OCI-LY7 (cell line): ENCODE measurements at places on chromosomes 4 and X. TPM values are rescaled to one million over a fixed set of nuclear protein-coding genes. Genes with fewer than 3 reads are reported as not detected.

PACRGL gene
- total RNA-seq, result 17.8 and 21.7 TPM in 2 replicates

ZFP92 gene
- total RNA-seq, result not detected in 2 replicates

FMR1NB gene
- not detected in 2 replicates for total RNA-seq

NSUN7 gene
- total RNA-seq, result 0.31 TPM in 1 of 2 replicates, not detected in the other

ALAS2 gene
- not detected in 2 replicates for total RNA-seq

APBB2 gene
- 88.5 and 89.8 TPM in 2 replicates for total RNA-seq

YY2 gene
- total RNA-seq, result 2.2 and 3.7 TPM in 2 replicates

TRAM1L1 gene
- total RNA-seq, result not detected in 2 replicates

DNA sequence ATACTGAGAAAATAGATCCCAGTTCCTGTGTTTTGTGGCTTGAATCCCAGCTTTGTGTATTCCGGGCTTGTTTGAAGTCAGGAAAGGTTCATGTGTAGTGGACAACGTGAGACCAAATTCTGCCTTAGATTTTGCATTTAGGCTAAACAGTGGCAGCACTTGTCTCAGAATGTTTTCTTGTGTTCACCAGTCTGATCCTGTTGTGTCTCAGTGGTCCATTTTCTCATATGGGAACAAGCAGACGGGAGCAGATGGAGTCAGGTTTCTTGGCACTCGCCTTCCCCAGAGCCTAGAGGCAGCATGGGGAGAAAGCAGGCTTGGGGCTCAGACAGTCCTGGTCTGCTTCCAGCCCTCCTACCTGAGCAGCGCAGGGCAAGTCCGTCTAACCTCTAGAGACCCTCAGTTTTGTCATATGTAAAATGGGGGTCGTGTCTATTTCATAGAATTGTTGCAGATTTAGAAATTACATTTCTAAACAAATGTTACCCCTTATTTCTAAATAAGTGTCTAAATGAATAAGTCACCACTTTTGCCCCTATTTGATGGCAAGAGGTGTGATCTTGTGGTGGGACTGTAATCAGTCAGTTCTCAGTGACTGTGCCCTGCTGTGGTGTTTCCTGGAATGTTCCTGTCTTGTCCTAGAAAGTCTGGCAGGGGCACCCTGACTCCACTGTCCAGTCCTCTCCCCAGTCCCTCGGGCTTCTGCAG lies 28.3 kb upstream of the MSANTD1 start:
- no peak for DNase-seq

GRCh38 chrX:95101851-95102390 lies 1427.9 kb downstream of the FAM133A start:
- DNase-seq, result no peak

DNA sequence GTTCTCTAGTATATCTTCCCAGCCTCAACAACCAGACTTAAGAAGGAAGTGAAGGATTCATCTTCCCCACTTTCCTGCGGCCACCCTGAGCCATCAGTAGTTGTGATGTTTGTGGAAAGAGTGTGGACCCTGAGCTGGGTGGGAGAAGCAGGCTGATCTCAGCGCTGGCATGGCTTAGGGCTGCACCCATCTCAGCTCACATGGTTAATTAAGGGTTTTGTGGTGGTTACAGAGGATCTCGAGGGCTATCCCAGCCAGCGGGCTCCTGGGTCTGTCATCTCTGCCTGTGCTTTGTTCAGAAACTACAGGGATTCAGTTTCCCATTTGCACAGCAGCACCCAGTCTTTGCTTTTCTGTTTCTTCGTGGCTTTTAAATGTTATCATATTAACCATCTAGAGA lies 163.4 kb downstream of the PTTG2 start:
- DNase-seq, result no peak

- no peak for DNase-seq
Measured at GRCh38 chrX:152641996-152642395, 4.3 kb downstream of the GABRQ start.

DNA sequence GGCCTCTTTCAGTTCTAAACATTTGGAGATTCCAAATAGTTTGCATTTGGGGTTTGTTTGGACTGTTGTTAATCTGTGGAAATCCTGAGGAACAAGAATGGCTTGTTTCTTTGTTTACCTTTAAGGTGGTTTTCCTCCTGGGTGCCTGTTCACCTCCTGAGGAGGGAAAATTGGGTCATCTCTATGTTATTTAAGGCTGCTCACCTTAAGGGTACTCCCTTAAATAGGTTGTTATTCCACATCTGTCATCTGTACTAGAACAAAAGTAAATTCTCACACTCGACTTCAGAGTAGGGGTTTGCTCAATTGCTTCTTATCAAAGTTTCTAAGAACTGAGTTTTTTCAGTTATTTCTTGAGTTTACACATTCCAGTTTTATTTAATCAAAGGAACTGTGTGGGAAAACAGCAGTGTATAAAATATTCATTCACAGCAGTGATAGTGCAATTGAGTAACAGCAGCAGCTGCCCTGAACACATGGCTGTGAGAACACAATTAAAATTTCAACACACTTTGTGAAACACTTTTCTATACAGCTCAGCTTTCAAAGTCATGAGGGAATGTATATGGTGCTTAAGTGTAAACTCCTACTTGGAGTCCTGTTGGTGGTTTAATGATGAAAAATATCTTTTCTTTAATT lies 238.5 kb upstream of the PGRMC2 start:
- no peak for DNase-seq

- DNase-seq, result no peak
Measured at GRCh38 chr4:92014067-92014466, 289.7 kb upstream of the GRID2 start.

DNA sequence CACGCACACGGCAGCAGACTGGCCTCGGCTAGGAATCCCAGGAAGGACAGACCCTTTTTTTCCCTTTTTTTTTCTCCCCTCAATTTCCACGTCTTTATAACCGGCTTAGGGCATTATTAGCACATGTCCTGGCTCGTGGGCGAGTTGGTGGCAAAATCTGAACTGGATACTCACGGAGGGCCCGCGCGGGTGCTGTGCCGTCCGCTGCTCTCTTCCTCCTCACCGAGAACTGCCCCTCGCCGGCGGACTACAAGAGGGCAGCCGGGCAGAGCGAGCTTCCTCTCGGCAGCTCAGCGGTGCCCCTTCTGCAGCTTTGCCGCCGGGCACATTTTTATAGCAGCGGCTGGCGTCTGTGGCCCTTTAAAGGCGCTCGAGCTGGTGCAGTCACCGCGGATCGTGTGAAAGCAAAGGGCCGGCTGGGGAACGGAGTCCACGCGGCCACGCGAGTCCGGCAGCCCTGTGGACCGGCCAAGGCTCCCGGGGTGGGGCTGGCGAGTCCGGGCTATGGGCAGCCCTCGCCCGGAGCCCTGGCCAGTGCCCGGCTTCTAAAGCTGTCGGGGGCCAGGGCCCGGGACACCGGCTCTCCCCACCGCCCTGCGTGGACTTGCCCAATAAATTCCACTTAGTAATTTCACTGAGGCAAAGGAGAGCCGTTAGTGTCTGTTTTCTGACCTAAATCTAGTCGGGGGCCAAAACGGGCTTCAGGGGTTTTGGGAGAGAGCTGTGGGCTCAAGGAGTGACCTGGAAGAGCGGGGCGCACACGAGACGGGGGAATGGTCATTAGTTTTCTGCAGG lies 1.3 kb upstream of the CITED1 start:
- DNase-seq, result no peak

GRCh38 chr4:95963456-95963855 lies 123.6 kb downstream of the PDHA2 start:
- no peak for DNase-seq

DNA sequence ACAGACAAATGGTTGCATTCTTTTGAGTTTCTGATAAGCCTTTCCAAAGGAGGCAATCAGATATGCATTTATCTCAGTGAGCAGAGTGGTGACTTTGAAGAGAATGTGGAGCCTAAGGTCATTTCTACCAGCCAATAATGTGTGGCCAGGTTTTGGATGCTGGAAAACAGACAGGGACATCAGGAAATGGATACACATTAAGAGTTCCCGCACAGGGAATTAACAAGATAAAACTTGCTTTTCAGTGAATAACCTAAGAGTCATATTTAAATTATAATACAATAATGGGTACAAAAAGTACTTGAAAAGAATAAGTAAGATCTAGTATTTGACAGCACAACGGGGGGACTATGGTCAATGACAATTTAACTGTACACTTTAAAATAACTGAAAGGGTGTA lies 492.3 kb upstream of the FAM241A start:
- no peak for DNase-seq

GRCh38 chrX:11374570-11374969 lies 81.4 kb downstream of the AMELX start:
- DNase-seq, result no peak

GRCh38 chr4:36211084-36211483 lies 33.2 kb downstream of the ARAP2 start:
- DNase-seq, result no peak

DNA sequence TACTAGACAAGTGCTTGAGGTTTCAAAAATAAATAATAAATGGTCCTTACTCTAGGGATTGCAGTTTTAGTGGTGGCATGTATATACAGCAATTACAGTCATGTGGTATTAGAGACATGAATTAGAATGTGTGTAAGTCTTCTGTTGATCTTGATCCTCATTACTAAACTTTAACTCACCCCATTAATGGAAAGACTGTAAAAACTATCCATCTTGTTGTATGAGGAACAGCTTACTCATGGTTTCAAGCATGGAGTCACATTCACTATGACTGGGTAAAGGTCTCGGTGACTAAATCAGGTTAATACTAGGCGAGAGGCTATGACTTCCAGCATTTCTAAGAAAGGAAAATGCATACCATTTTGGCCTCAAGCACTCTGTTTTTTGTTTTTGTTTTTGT lies 107.0 kb upstream of the HPGD start:
- DNase-seq, result no peak

DNA sequence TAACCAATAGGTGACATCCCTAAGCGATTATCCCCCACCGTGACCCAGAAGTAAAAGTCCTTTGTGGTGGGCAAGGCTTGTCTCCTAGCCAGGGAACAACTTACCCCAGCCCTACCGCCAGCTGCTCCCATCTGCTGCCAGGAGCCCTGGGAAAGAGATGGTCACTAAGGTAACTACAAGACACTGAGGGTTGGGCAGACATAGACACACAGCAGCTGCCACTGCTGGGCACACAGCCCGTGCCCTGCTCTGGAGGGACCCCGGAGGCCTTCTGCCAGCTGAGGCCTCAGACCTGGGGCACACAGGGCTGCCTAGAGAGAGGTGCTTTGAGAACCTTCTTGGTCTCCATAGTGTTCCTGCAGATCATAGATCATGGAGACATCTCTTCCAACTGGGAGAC lies 53.0 kb upstream of the PROM1 start:
- no peak for DNase-seq

DNA sequence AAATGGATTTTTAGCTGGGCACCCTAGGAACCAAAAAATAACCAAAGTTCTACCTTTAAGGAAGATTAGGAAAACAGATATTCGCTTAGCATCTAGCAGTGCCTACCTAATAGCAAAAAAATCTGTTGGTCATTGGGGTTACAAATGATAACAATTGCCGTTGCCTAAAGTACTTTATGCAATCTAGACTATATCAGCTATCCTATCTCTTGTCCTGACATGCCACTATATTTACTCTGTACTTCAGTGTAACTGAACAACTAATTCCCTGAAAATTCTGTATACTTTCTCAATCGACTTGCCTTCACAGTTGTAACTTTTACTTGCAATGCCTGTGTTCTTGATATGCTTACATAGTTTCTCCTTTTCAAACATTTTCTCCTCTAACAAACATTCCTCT lies 282.9 kb upstream of the PCDH7 start:
- DNase-seq, result no peak

DNA sequence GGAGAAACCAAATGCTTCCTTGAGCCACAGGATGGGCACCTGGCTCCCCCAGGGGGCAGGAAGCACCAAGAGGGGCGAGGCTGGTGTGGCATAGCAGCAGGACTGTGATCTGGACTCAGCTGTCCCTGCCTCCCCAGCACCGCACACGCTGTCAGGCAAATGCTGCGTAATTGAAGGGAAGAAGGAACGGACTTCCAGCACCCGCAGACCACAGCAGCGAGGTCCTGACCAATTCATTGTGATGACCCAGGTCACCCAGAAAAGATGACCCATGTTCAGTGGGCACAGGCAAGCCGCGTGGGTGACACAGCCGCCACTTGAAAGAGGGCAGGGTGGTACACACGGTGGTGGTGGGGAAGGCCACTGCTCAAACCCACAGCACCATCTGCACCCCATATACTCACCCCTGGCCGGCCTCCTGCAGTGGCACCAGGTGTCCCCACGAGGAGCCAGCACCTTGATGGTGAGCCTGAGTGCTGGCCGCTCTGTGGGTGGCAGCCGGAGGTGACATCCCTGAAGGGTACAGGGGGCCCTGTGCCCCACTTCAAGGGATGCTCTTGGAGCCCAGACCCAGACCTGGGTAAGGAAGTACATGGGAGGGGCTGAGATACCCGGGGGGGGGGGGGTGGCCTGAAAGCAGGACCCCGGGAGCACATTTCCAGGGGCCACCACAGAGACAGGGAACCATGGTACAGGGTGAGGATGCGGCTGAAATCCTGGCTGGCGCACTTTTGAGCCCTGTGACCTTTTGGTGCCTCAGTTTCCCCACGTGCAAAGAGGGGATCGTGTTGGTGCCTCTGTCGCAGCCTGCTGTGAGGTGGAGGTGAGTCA lies 11.5 kb downstream of the NAT8L start:
- no peak for DNase-seq

DNA sequence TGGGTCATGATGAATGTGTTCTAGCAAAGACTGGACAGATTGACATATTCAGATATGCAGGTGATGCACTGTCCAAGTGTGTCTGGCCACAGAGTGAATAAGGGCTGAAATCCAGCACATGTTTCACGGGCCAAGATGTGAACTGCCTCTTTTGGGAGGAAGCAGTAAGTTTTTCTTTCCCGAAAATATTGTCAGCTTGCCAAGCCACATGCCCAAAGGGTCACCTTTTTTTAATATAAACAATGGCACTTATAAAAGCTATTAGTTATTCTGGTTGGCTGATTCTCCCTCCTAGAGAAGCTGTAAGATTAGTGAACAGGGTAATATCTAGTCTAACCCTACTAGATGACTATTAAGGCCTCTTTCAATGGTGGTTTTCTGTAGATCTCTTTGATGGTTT lies 1.5 kb upstream of the EDNRA start:
- no peak for DNase-seq

- DNase-seq, result no peak
Measured at GRCh38 chr4:120524237-120524636, 398.3 kb downstream of the PRDM5 start.

- peak; percentile 26 for DNase-seq
Measured at GRCh38 chr4:6781561-6781960, 966 bp upstream of the KIAA0232 start.

DNA sequence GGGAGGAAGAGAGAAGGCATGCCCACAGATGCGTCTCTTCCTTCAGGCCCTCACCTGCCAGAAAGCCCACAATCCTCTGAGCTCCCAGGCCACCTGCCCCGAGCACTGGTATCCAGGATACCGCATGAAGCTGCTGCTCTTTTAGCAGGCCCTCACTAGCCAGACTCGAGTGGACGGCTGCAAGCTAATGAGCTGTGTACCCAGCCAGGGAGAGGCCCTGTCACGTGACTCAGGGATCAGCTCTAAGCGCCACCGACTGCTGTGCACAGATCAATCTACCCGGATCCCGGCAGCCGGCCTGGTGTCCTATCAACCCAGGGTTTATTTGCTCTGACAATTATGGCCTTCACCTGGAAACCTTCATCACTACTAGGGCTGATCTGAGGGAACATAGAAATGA lies 39.0 kb downstream of the BCOR start:
- DNase-seq, result no peak

- no peak for DNase-seq
Measured at GRCh38 chr4:22487328-22487727, 28.5 kb downstream of the ADGRA3 start.

- peak; percentile 56 for DNase-seq
Measured at GRCh38 chr4:6885953-6886557, 23.6 kb upstream of the TBC1D14 start.
